ENCODE measurements at places on chromosomes 7 and 10.

DNA sequence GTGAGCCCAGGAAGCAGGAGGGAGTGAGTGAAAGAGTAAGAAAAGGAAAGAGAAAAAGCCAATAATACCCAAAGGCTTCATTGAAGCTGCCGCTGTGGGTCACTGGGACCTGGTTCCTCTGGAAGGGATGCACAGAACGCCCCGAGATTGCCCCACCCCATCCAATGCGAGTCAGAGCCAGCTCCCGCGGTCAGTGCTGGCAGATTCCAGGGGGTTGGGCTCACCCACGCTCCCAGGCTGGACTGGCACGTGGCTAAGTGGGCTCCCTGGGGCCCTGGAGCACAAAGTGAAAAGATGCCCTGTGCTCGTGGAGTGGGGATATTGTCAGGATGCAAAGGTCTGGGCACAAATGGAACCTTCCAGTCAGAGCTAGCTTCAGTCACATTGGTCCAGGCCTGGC is 117.0 kb downstream of the OAT start:
- no peak for DNase-seq

DNA sequence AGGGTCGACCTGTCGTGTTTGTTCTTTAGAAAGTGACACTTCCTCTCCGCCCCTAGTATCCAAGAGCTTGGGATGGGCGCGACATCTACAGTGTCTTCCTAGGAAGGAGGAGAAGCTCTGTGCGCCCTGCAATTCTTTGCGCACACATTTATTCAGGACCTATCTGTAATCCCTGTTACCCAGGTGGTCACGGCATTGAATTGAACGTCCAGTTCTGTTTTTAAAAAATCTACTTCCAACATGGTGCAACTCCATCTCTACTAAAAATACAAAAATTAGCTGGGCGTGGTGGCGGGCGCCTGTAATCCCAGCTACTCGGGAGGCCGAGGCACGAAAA is 606 bp upstream of the LAMB1 start:
- DNase-seq: no peak

GRCh38 chr7:142628945-142629344 is 120.3 kb upstream of the PRSS1 start:
- no peak for DNase-seq

GRCh38 chr7:159098811-159099655 is 45.6 kb downstream of the VIPR2 start:
- no peak for DNase-seq

DNA sequence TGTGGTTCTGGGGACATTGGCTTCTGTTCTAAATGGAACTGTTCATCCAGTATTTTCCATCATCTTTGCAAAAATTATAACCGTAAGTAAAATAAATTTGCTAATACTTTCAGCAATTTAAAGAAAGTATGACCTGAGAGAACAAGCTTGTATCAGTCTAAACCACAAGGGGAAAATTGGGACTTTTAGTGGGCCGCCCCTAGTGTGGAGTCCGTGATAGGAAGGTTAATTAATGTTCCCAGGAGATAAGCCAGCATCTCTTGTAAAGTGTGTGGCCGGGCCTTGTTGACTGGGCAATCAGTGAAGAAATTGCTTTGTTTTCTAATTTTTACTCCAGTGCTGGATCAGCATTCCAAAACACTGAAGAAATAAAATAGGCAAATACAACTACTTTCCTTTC is 83.0 kb downstream of the ABCB5 start:
- DNase-seq: no peak

DNA sequence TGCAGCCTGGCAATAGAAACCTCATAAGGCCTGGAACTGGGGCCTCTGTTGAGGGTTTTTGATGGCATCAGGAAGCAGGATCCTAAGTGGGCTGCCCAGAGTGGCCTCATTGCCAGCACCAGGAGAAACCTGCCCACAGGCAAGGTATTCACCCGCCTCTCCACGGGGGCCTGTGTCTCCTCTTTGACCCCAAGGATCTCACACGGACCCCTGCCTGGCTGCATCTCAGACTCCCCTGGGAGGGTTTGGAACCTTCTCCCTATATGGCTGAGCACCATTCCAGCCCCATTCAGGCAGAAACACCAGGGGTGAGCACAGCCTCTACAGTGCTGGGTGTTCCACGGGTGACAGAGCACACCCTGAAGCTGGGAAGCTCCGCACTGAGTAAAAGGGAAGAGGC is 14.6 kb upstream of the C10orf71 start:
- DNase-seq: peak; percentile 29

- DNase-seq: peak; percentile 84
Measured at GRCh38 chr10:102120991-102121738, 997 bp upstream of the LDB1 start.

- DNase-seq: no peak
Measured at GRCh38 chr10:68435803-68436202, 28.7 kb upstream of the RUFY2 start.

- peak; percentile 70 for DNase-seq
Measured at GRCh38 chr10:129958629-129959543, 5.2 kb downstream of the EBF3 start.

DNA sequence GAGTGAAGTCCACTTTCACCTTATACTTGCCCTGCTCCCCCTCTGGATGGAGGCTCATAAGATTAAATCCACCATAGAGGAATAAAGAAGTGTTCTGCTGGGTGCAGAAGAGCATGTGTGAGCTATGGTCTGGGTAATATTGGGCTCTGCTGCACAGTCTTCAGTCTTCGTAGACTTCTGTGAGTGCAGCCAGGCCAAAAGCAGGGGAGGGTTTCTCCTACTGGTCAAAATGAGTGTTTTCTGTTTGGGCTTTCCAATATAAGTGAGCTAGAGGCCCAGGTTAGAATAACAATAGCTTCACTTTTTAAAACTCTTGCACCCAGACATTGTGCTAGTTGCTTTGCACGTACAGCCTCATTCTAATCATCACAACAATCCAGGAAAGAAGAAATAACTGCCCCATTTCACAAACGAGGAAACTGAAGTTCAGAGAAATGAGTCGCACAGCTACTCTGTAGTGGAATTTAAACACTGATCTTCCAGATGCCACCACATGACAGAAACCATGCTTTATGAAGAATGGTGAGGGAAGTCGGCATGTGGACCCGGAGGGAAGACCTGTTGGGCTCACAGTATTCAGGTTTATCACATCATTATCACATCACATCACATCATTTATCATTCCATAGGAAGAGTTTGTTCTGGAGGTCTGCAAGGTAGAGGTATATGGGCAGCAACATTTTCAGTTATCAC is 23.8 kb upstream of the MSMB start:
- DNase-seq: no peak

DNA sequence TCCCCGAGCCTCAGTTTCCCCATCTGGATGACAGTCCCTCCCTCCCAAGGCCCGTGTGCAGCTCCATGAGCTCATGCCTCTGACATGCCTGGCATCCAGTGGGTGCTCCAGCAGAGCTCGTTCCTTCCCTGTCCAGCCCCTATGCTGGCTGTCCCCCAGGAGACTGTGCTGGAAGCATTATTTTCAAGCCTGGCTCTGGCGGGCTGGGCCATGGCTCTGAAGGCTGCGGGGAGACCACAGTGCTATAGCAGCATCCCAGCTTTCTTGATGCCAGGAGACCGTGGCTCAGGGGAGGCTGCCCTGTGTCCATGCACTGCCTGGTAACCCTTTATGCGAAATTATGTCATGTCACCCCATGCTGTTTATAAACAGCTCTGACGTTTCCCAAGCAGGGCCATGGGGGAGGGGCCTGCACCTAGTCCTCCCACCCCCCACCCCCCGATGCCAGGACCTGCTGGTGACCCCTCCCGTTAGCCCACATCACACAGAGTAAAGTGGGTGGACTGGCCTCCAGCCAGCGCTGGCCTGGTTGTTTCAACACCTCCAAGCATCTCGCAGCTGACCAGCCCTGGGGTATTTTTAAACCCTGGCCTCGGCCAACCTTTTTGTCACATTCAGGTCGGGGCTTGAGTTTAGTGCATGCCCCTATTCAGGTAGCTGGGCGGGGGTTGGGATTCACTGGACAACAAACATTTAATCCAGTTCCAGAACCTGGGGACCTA is 105.9 kb upstream of the ZNF716 start:
- DNase-seq: no peak

GRCh38 chr7:18086165-18087025 is 58.7 kb upstream of the PRPS1L1 start:
- peak; percentile 70 for DNase-seq

DNA sequence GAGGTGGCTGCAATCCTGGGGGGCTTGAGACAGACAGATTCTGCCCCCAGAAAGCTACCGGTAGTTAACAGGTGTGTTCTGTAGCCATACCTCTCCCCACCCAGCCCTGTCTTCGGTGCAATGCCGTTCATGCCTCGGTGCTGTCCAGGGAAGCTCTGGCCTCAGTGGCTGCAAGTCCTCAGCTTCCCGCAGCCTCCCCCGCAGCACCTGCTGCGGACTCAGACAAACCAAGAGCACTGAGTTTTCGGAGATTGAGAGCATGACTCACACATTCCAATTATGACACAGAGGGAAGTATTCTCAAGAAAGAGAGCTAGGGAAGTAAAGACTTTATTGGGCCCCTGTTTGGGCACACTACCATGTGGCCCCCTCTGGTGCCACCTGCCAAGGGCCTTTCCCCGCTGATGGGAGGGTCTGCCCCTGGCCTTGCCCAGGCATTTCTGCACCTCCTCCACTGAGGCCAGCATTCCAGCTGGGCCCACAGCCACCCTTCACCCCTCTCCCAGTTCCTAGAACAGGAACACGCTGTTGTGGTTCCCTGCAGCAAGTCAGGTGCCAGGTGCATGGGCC is 30.2 kb upstream of the EZH2 start:
- no peak for DNase-seq

DNA sequence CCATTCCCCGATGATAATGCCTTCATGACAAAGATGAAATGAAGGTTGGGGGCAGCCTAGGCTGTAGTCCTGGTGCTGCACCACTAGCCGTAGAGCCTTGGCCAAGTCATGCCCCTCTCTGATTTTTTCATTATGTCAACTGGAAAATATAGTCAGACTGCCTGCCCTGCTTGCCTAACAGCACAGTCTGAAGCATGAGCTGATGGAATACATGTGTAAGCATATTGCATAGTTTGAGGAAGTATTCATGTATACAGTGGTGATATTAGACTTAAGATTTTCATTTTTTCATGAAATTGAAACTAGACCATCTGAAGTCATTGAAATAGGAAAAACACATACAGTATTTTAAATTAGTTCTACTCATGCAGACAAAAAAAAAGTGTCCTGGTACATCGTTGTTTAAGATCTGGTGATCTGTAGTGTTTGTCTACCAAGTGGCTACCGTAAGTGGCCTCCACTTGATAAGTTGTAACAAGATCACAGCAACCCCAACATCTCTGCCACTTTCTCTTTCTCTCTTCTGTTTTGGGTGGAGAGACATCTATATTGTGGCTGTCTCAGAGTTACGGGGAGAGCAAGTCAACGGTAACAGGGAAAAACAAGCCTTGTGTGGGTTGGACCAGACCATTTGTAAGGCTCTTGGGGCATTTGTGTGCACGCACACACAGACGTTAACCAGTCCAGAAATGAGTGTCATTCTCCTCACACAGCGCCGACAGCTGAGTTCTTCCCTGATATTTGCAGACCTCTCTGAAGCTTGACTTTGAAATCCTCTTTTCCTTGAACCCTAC is 716.6 kb upstream of the GALNT17 start:
- no peak for DNase-seq

GRCh38 chr10:17237149-17237527 is 9.1 kb downstream of the VIM start:
- no peak for DNase-seq

DNA sequence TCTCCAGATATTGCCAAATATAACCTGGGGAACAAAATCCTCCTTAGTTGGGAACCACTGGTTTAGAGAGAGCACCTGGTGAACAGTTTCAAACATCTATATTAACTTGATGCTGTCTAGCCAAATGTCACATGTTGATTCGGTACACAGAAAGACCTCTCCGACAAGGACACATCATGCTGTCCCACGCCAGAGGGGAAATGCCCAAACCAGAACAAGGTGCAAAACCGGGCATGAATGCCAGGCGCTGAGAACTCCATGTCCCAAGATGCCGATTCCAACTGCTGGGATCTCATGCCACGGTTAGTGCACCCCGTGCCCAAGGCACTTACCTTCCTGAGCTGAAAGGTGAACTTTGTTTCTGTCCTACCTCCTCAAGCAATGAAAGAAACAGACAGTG is 100.8 kb downstream of the SFMBT2 start:
- no peak for DNase-seq

- no peak for DNase-seq
Measured at GRCh38 chr10:60417901-60418300, 28.2 kb upstream of the ANK3 start.
